ENCODE measurements at places on chromosomes 2 and 18. TPM values are rescaled to one million over a fixed set of nuclear protein-coding genes. Genes with fewer than 3 reads are reported as not detected.

Gene EDAR
- 0.16 TPM for total RNA-seq

Gene TWIST2
- total RNA-seq = not detected

Gene KLHL30
- not detected for total RNA-seq

Gene PHOSPHO2
- total RNA-seq = 6.3 TPM

Gene CCDC150
- 7.9 TPM for total RNA-seq

Gene VIT
- not detected for total RNA-seq

Gene NFATC1
- total RNA-seq = 46.7 TPM

Measured in CD8-positive, alpha-beta memory T cell (primary cell).